Lower leg skin (tissue), 4 donors: ENCODE measurements at places on chromosomes 1 and 21.
A peak's percentile ranks its signal among the peaks of the same experiment; 100 is the strongest.

DNA sequence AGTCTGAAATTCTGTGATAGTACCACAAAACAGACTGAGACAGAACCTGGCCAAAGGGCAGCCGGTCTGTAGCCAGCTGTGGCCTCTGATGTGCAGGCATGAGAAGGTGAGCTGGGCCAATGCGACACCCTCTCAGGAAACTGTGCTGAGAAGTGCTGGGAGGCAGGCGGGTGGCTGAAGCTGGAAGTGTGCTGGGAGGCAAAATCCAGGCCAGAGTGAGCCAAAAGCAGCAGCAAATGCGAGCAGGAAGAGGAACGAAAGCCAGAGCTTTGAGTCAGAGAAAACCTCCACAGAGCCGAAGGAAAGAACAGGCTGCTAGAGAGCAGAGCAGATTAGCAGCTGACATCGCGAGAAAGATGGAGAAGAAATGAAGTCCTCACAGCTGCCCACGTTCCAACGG, 10.2 kb upstream of the ATP13A2 start:
- no peak for DNase-seq

DNA sequence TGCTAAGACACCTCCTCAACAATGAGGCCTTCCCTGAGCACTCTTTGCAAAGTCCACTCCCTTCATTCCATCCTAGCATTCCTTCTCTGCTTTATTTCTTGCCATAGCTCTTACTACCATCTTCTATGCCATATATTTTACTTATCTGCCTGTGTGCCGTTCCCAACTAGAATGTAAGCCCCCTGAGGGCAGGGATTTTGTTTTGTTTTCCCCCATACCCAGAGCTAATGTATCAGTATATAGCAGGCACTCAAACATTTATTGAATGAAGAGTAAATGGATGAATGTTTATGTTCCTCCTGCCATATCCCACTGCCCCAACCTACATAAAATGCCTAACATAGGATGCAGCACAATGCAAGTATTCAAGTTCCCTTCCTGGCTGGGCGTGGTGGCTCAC, 14.9 kb upstream of the PPP1R15B start:
- peak; percentile 53 for DNase-seq

- no peak for DNase-seq
These were observed 20.2 kb downstream of the IPP start for GRCh38 chr1:45730075-45730779.

- no peak for DNase-seq
These were observed 19.6 kb upstream of the PLEKHG5 start for GRCh38 chr1:6511056-6511455.

DNA sequence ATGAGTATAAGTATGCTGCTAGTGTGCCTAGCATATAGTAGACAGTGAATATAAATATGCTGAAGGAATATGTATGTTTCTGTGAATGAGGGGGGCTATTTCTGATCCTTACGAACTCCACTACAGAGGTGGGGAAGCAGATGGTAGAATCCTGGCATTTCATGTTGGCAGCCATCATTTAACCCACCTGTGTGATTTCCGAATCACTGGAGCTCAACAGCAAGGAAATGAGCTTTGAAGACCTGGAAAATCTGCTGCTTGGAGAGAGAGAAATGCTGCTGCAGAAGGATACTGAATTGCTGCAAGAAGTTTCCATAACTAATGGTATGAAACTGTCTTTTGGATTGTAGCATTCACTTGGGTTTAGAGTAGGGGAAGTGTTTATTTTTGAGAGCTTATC, 83.5 kb downstream of the RABGAP1L start:
- no peak for DNase-seq

DNA sequence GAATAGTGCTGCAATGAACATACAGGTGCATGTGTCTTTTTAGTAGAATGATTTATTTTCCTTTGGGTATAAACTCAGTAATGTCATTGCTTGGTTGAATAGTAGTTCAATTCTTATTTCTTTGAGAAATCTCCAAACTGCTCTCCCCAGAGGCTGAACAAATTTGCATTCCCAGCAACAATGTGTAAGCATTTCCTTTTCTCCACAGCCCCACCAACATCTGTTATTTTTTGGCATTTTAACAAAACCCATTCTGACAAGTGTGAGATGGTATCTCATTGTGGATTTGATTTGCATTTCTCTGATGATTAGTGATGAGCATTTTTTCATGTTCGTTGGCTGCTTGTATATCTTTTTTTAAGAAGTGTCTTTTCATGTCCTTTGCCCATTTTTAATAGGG, 21.9 kb upstream of the EEIG2 start:
- DNase-seq: no peak

- DNase-seq: no peak
These were observed 48.6 kb upstream of the EXO1 start for GRCh38 chr1:241799416-241799815.

DNA sequence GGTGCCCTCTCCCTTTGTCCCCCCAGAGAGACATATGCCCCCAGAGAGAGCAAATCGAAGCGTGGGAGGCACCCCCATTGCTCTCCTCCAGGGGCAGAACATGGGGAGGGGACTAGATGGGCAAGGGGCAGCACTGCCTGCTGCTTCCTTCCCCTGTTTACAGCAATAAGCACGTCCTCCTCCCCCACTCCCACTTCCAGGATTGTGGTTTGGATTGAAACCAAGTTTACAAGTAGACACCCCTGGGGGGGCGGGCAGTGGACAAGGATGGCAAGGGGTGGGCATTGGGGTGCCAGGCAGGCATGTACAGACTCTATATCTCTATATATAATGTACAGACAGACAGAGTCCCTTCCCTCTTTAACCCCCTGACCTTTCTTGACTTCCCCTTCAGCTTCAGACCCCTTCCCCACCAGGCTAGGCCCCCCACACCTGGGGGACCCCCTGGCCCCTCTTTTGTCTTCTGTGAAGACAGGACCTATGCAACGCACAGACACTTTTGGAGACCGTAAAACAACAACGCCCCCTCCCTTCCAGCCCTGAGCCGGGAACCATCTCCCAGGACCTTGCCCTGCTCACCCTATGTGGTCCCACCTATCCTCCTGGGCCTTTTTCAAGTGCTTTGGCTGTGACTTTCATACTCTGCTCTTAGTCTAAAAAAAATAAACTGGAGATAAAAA, 8.4 kb downstream of the EFNA3 start:
- DNase-seq: no peak

GRCh38 chr1:203525685-203526084, 31.7 kb downstream of the OPTC start:
- DNase-seq: no peak

DNA sequence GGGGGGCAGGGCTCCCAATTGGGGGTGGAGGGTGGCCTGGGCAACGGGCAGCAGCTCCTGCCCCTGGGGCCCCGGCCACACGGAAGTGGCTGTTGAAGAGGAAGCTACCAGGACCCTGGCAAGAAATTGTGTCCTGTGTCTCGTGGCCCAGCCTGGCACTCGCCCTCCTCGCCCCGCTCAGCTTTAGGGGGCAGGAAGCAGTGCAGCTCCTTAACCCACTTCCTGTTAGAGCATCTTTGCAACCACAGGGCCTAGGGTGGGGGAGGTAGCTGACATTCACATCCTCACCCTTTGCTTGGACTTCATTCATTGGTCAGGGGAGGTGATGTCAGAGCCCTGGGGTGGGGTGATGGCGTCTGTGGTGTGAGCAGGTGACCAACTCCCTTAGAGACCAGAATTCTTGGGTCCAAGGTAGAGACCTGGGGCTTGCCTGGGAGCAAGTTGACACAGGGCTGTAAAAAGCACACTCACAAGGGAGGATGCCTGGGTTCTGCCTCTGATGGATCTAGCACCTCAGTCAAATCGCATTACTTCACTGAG, at the start of gene ARHGAP30:
TSS of gene ARHGAP30 (minus strand) at position 161 of the 540 bp plus-strand sequence. CDS start 267 bp downstream, outside the sequence.
- DNase-seq: no peak

GRCh38 chr1:29719253-29719652, 482.9 kb downstream of the PTPRU start:
- no peak for DNase-seq

- no peak for DNase-seq
These were observed 88.4 kb downstream of the GTF2B start for GRCh38 chr1:88802950-88803349.

GRCh38 chr1:158809862-158810261, 21.3 kb upstream of the MNDA start:
- no peak for DNase-seq

DNA sequence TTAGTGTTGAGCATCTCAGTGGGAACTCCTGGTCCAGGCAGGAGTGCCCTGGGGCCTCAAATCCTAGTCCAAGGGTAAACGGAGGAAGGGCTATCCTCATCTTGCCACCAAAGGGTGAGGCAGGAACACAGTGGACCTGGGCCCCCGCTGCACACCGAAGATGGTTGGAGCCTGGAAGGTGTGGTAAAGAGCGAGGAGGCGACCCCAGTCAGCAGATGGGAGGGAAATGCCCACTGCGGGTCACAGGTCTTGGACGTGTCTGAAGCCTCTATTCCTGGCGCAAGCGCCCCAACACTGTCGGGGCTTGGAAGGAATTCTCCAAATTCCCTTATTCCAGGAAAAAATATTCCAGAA, 38.5 kb upstream of the SYNC start:
- no peak for DNase-seq

- DNase-seq: no peak
These were observed 422.7 kb downstream of the SIPA1L2 start for GRCh38 chr1:232207073-232207866.

DNA sequence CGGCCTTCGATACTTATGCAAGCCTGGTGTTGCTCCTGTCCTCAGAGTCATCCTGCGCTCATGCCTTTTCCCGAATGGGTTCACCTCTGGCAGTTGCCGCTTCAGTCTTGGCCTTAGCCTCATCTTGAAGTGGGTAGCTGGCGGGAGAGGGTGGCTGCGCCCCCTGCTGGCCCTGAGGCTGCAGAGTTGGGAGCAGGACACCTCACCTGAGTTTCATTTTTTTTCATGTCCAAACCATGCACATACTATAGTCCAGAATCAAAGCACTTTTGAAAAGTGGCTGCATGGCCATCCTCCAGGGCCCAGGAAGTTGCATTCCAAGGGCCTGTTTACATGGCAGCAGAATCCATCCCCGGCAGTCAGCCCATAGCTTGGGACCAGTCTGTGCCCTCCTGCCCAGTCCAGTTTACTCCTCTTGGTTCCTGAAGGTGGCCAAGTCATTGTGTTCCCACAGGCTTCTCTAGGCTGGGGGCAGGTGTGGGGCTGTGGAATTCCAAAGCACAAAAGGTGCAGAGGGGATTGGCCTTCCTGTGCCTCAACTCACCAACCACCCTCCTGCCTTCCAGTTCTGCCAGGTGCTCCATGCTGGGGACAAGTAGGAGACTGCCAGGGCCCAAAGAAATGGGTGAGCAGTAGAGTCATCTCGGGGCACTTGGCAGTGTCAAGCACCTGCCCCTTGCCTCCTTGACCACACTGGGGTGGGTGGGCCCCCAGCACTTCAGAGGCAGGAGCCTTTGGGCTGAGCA, 44.0 kb downstream of the YARS1 start:
- peak; percentile 94 for DNase-seq

DNA sequence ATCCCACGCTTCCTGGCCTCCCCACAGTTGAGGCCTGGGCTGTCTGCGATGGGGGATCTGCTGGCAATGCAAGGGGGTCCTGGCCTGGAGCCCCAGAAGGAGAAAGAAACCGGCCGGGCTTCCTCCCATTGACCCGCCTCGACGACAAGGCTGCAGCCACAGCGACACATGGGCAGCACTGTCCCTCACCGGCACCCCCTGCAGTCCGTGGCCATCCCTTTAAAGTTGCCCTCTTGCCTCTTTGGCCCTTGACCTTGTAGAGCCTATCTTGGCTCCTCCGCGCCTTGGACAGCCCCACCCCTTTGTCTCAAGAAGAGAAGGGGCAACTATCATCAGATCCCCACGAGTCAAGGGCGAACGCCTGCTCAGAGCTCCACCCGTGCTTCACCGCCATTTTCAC, 106.0 kb downstream of the CASZ1 start:
- DNase-seq: no peak

- DNase-seq: no peak
These were observed 1.7 kb downstream of the S100A1 start for GRCh38 chr1:153629971-153630370.

GRCh38 chr1:34037856-34038255, 127.2 kb downstream of the CSMD2 start:
- no peak for DNase-seq

GRCh38 chr1:233909195-233909594, 4.7 kb downstream of the SLC35F3 start:
- no peak for DNase-seq

GRCh38 chr1:35505911-35506798, 51.0 kb downstream of the KIAA0319L start:
- DNase-seq: no peak

GRCh38 chr1:8937701-8938100, 8.0 kb upstream of the CA6 start:
- DNase-seq: no peak

- no peak for DNase-seq
These were observed 823 bp downstream of the ENAH start for GRCh38 chr1:225651872-225652728.

DNA sequence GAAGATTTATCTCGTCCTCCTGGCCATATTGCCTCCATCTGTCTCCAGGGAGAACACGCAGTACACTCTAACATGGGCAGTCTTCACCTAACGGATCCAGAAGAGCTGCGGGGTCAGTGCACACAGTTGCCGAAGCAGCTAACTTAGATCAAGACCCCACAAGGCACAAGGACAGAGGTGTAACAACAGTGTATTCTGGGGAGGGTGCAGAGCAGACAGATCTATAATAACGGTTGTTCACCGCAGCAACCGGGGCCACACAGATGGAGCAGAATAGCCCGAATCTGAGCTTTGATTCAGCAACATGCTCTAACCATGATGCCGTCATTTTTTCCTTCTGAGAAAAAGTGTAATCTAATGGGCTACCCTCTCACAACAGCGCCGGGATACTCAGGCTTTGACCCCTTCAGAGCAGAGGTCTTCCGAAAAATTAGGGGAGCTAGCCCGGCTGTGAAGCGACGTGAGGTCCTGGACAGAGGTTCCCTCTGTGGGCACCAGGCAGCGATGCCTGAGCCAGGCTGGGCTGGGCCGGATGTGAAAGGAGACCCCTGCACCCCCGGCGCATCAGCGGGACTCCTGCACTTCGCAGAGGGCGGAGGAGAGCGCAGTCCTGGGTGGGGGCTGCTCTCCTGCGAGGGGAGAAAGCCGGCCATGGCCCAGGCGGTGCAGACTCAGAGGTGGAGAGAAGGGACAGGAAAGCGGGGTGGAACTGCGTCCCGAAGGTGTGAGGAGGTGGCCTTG, 57.5 kb downstream of the BCL9 start:
- DNase-seq: peak; percentile 38

DNA sequence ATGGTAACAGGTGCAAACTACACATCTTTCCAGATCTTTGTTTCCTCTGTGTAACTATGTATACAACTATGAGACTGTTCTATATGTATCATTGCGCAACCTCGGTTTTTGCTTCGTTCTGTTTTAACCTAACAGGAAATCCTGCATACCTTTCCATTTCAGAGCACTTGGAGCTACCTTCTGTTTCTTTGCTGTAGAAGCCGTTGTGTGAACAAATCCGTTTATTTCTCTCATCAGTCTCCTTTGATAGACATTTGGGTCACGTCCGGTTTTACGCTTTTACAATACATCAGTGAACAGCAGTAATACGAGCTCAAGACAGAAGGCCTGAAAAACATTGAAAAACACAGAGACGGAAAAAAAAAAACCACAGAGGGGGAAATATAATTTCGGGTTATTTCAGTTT, 10.5 kb downstream of the ATP5IF1 start:
- DNase-seq: no peak
